GM23248 (cell line): ENCODE measurements at places on chromosomes 13 and 19.

- DNase-seq: no peak
Observed at GRCh38 chr13:54950546-54950945, 1921.9 kb downstream of the OLFM4 start.

GRCh38 chr19:622666-623065 is 10.7 kb downstream of the POLRMT start:
- no peak for DNase-seq

- peak; percentile 70 for DNase-seq
Observed at GRCh38 chr19:1725100-1726064, 27.9 kb upstream of the ONECUT3 start.

- DNase-seq: no peak
Observed at GRCh38 chr13:98511435-98511834, 65.5 kb downstream of the STK24 start.

DNA sequence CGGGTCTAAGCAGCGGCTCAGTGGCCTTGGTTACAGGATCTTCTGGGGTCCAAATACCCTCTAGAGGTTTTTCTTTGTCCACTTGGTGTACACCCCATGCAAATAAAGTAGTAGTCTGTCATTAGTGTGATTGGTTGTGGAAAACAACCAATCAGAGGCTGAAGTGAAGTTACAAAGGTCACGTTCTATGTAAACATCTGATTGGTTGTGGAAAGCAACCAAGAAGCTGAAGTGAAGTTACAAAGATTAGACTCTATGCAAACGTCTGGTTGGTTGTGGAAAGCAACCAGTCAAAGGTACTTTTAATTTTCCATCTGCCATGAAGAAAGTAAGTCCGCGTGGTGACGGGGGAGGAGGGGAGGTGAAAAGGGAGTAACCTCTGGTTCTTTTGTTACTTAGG is 790.9 kb downstream of the UQCRFS1 start:
- DNase-seq: no peak

DNA sequence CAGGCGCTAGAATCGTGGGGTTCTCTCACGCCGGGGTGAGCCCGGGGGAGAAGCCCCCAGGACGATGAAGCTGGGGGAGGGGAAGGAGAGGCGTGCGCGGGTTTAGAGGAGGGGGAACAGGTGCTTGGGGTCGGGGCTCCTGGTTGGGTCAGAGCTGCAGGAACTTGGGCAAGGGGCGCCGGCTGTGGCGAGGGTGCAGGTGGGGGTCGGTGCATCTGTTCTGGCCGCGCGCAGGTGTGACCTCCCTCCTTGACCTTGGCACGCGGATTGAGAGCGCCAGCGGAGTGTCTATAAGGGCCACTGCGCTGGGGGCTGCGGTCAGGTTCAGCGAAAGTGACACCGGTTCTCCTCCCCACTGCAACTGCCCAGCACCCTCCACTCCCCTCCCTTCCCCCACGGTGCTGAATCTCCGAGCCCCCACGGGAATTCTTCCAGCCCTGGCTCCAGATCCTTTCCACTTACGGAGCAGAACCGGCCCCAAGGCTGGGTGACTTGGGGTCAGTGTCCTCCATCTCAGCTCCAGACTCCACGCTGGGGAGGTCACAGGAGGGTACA is 618 bp downstream of the TMEM38A start:
- peak; percentile 19 for DNase-seq

DNA sequence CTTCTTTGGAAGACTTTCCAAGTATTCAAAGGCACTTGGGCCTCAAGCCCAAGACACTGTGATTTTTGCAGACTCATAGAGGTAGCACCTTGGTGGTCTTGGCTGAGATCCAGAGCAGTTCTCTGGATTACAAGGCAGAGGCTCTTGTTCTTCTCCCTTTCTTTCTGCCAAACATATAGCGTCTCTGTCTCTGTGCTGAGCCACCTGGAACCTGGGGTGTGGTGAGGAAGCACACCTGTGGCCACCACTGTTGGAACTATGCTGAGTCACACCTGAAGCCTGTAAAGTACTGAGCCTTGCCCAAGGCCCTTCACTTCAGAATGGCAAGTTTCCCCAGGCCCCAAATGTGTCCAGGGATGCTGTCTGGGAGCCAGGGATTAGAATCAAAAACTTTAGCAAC is 127.5 kb downstream of the FREM2 start:
- no peak for DNase-seq

GRCh38 chr19:52689843-52690368 is 44.9 kb downstream of the ZNF611 start:
- DNase-seq: peak; percentile 55

DNA sequence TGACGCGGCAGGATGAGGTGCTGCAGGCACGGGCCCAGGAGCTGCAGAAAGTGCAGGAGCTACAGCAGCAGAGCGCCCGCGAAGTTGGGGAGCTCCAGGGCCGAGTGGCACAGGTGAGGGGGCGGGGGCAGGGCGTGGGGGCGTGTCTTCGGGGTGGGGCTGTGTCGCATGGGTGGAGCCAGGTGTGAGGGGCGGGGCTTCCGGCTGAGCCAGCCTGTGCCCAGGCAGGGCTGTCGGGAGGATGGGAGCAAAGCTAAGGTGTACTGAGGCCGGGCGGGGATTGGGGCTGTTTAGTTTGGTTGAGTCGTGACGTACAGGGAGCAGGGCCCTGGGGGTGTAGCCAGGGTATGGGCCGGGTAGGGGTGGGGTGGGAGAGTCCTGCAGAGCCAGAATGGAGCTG is 62.3 kb downstream of the KCNC3 start:
- DNase-seq: no peak

DNA sequence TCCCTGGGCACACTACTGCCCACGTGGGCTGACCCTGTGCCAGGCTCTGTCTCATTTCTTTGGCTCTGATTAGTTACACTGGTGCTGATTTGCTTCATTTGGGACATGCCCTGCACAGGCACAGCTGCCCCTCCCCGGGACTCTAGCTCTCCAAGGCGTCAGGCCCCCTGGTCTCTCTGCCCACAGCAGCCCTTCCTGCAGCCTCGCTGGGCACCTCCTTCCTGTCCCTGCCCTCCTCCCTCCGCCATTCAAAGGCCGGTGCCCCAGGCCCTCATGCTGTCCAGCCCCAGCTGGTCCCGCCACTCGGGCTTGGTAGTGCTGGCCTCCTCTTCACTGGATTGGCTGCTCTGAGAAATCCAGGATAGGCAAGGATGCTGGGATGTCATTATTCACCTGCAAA is 73.1 kb downstream of the ERICH6B start:
- no peak for DNase-seq

GRCh38 chr19:17335575-17335974 is 920 bp upstream of the ANO8 start:
- no peak for DNase-seq

DNA sequence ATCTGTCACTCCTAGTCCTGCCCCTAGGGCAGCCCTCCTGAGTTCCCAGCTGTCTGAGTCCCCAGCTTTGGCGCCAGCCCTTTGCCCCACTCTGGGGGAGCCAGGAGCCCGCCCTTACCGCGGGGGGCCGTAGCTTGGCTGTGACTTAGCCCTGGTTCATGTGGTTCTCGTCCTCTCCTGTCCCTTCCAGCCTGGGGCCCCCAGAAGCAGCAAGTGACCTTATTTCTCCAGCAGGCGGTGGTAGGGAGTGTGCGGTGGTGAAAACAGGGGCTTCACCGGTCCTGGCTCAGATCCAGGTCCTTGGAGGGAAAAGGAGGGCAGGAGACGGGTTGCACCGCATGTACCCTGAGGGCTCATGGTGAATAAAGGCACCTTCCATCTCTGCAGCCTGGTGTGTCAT is 7.9 kb downstream of the GIPC3 start:
- DNase-seq: no peak

DNA sequence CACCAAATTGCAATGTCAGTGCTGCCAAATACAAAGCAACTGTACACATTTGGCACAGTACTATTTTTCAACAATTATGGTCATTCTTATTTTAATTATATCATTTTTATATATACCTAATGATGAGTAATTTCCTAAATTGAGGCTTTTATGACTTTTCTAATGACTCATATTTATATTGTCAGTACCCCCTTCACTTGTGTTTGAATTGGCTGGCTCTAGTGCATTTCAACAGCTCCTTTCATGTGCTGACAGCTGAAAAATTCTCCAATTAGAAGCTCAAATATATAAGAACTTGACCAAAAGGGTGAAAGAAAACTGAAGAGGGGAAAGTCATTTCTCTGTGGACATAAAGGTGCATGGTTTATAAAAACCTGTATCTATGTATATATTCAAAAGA is 263.3 kb downstream of the SLITRK1 start:
- DNase-seq: peak; percentile 18

DNA sequence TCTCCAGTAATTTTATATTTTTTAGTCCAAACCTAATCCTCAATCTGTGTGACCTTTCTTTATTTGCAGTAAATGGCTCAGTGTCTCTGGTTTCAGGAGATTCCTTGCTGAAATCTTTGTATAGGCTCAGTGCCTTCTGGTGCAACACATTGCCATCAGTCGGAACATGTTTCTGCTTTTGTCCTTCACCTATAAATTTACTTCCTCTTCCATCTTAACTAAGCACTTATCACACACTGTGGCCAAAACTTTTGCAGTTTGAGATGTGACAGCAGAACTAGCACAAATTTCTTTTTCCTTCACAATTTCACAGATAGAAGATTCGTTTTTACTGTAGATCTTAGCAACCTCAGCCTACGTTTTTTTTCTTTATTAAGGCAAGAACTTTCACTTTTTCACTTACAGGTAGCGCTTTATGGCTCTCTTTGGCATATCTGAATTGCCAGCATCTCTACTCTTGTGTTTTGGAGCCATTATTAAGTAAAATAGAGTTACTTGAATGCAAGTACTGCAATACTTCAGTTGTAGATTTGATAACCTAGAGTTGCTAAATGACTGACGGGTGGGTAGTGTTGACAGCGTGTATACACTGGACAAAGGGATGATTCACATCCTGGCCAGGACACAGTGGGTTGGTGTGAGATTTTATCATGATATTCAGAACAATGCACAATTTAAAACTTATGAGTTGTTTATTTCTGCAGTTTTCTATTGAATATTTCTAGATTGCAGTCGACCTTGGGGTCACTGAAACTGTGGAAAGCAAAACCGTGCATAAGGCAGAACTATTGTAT is 44.3 kb downstream of the NDFIP2 start:
- DNase-seq: no peak

DNA sequence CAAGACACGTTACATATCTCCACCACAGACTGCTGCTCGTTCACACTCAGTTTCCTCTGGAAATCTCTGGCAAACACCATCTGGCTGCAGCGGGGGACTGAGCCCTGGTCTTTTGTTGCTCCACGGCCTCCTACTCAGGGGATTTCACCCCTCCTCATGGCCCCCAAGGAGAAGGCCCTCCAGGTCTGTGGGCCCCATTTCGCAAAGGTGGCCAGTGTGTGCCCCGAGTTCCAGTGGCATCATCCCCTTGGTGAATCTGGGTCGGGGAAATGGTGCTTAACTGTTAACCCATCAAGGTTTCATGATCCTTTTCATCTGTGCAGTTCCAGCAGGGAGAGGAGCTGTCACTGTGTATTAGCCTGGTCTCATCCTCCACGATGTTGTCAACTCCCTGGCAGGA is 235.4 kb upstream of the MAB21L1 start:
- no peak for DNase-seq

GRCh38 chr13:49681842-49682435 is 9.3 kb downstream of the EBPL start:
- peak; percentile 39 for DNase-seq

GRCh38 chr19:8185343-8186068 is 23.7 kb upstream of the CERS4 start:
- DNase-seq: no peak

GRCh38 chr19:19570571-19570970 is 32.5 kb downstream of the CILP2 start:
- DNase-seq: no peak

GRCh38 chr13:111883571-111884343 is 183.2 kb upstream of the SOX1 start:
- DNase-seq: no peak

- DNase-seq: peak; percentile 68
Observed at GRCh38 chr19:44742330-44743061, 6.0 kb upstream of the BCL3 start.

DNA sequence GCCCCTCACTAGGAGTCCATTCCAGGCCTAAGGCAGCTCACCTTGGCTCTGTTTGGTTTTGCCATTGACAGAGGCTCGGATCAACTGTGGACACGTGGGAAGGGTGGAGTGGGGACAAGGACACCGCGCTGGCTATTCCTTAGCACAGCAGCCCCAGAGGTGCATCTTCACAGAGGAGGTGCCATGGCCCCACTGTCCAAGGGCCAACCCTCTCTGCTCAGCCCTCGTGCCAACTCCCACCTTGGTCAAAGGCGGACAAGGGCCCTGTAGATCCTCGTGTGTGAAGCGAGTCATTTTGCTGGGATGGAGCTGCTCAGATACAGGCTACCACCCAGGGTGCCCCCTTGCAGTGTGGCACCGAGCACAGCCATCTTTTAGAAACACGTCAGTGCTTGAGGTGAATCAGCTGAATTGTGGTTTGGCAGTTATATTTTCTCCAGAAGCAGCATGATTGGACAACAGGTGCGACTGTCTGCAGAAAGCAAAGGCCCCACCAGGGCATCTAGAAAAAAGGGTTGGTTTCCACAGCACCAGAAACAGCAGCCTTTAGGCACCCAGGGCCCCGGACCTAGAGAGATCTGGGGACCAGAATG is 192.1 kb upstream of the GPR12 start:
- DNase-seq: no peak

DNA sequence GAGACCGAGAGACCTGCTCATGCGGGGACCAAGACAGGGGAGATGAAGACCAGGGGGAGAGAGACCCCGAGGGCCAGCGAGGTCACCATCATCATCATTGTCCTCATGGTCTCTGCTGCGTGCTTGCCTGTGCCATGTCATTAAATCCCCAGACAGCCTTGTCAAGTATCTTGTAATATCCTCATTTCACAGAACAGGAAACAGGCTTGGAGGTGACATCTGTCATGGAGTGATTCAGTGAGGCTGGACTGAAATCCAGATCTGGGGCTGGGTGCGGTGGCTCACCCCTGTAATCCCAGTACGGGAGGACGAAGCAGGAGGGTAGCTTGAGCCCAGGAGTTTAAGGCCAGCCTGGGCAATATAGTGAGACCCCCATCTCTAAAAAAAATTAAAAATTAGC is 5.9 kb upstream of the NANOS2 start:
- no peak for DNase-seq

DNA sequence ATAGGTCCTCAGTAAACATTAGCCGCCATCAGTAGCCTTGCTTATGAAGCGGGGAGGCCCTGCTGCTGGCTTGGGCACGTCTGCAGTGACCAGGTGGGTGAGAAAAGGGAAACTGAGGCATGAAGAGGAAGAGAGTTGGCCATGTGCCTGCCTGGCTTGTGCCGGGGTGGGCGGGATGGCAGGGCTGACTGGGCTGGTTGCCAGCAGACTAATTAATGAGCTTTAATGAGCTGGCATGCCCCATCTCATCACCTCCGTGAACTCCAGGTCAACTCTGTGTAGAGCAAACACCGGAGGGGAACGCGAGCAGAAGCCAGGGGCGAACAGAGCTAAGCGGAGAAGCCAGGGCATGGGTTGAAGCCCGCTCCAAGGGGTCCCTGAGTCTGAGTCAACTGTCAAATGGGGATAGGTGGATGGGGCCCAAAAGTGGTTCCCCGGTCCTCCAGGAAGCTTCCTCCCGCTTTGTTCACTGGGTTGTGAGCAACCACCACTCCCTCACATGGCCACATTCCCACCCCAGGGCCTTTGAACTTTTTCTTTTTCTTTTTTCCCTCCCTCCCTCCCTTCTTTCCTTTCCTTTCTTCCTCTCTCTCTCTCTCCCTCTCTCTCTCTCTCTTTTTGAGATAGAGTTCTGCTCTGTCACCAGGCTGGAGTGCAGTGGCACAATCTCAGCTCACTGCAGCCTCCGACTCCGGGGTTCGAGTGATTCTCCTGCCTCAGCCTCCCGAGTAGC is 8.7 kb downstream of the NR2F6 start:
- DNase-seq: no peak

GRCh38 chr13:90568165-90568564 is 779.3 kb upstream of the MIR17HG start:
- no peak for DNase-seq

- DNase-seq: no peak
Observed at GRCh38 chr13:35479038-35479492, 2.6 kb upstream of the MAB21L1 start.
